ENCODE measurements at places on chromosomes 12 and 14.

GRCh38 chr14:31286456-31287293 lies 79.1 kb upstream of the HECTD1 start:
- DNase-seq = no peak

DNA sequence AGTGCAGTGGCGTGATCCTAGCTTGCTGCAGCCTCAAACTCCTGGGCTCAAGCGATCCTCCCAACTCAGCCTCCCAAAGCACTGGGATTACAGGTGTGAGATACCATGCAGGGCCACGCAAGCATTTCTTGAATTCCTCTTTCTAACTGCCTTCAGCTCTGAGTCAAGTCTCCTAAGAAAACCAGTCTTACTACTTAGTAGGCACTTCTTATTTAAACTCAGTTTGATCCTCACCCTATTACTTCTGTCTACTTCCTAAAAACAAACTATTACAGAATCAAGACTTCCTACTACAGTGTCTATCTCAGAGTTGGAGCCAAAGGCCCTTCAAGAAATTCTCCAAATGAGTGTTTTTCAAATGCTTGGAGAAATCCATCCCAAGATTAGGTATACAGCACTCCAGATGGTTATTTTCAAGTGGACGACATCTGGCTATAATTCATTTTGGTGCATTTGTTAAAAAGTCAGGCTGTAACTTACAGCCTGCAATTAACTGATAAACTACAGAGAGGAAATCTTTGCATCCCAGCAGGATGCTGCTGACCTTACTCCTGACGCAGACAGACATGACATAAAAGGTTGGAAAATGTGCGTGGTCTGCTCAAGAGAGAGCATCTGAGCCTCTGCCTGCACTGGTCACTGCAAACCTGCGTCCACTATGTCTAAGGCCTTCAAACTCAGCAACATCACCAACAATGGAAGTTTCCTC lies 34.7 kb downstream of the SSH1 start:
- no peak for DNase-seq

- no peak for DNase-seq
Observed at GRCh38 chr12:32116897-32117296, 10.2 kb downstream of the BICD1 start.

DNA sequence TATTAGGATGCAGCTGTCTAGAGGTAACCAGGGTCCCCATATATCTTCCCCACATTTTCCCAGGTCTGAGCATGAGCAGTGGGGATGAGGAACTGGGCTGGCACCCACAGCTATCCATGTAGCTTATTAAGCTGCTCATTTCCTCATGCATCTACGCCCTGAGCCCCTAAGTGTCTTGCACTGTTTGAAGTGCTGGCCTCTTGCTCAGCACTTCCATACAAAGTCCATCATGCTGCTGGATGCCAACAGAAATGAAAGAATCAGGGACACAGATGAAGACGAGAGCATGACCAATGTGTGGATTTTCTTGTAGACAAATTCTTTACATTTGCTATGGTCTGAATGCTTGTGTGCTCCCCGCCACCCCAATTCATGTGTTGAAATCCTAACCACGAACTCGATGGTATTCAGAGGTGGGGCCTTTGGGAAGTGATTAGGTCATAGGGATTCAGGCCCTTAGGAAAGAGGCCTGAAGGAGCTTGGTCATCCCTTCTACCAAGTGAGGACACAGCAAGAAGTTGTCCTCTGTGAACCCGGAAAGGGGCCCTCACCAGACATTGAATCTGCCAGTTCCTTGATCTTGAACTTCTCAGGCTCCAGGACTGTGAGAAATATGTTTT lies 54.5 kb downstream of the C12orf75 start:
- no peak for DNase-seq

DNA sequence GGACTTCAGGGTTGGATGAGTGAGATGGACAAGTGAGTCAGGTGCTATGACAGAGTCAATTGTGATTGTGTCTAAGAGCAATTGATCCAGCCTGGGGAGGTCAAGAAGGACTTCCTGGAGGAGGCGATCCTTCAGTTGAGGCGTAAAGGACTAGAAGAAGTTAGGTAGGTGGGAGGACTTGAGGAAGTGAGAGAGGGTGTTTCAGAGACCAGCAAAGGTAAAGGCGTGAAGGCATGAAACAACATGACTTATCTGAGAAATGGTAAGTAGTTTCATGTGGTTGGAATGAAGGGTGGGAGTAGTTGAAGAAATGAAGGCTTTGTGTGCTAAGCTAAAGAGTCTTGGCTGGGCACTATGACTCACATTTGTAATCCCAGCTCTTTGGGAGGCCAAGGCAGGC lies 48.9 kb upstream of the PPP1CC start:
- no peak for DNase-seq

GRCh38 chr12:25207846-25208245 lies 12.8 kb downstream of the ETFRF1 start:
- DNase-seq = no peak

DNA sequence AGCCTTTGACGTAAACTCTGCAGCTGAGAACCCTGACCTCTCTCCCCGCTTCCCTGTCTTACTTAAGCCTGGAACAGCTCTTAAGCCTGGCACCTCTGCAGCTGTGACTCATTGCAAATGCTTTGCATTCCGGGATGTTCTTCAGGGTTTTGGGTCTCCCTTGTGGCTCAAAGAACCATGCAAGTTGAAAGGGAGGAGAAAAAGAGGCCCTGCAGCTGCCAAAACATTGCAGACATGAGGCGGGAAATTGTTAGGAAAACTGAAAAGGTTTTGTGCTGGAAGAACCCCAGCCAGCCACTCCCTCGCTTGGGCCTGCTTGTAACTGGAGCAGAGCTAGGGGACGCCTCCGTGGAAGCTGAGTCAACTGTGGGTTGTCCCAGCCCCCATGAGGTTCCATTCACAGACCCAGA lies 60.2 kb upstream of the FERMT2 start:
- peak; percentile 94 for DNase-seq

- no peak for DNase-seq
Observed at GRCh38 chr12:14999695-15000365, 27.0 kb downstream of the PDE6H start.

GRCh38 chr14:105486974-105487448 lies 325 bp downstream of the CRIP1 start:
- DNase-seq = peak; percentile 96

DNA sequence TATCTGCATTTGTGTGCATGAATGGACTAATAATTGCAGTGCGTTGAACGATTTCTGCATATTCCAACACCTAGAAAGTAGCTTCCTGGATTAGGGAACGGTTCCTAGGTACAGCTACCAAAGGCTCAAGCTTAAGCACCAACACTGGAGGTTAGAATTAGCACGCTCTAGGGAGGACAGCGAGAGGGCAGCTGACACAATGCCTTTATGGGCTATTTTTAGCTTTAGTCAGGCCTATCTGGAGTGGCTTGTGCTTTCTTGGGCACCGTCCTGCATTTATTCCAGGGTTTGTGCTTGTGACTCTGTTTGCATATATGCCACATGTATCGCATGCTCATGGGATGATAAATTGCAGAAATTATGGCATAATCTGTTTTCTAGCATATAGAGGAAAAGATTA lies 13.7 kb downstream of the ETV6 start:
- DNase-seq = no peak

DNA sequence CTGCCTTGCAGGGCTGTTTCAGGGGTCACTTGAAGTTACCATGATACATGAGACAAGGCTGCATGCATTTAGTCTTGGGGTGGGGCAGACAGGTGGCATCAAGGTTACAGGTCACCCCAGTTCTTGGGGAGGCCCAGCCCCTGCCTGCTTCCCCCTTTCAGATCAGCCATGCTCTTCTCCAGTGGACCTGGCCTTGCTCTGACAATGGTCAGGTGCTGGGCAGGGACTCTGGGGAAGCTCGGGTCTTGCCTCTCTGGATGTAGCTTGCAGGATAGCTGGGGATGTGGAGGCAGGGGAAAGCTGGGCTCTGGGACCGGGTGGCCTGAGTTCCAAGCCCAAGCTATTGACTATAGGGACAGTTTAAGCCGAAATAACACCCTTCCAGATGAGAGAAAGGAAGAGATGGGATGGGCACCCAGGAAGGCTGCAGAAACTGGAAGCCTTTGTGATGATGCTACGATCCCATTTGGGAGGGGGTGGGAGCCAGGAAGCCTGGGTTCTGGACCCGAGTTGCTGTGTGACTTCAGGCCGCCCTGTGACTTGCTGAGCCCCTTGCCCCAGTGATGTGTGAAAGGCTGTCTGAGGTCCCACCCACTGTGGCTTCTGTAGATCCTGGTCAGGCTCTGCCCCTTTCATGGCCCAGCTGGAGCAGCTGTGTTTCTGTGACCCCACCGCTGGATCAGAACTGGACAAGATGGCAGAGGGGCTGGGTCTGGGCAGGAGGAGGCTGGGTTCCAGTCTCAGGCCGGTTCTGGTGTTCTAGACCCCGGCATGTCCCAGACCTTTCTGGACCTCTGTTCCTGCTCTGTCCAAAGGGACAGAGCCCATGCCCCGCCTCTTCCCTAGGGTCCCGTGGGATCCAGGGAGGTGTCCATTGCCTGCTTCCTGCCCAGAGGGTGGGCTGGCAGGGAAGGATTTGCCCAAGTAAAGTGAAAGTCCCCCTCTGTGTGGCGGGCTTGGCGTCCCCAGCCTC lies 2.1 kb downstream of the TNFAIP2 start:
- DNase-seq = no peak

GRCh38 chr12:104427547-104427938 lies 29.2 kb upstream of the CHST11 start:
- no peak for DNase-seq

DNA sequence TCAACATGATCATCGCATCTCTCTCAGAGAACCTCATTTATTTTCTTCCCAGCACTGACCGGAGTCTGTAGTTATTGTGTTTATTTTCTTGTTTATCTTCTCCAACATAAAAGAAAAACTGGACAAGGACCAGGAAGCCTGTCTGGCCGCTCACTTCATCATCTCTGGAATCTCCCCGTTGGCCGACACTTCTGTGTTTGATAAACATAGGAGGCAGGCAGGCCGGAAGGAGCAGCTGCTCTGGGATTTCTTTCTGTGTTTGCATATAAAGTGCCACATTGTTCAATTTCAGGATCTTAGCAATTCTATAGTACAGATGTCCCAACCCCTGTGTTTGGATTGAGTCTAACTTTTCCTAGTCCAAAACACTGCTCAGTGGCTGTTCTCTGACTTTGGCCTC lies 53.3 kb downstream of the ACACB start:
- DNase-seq = no peak

DNA sequence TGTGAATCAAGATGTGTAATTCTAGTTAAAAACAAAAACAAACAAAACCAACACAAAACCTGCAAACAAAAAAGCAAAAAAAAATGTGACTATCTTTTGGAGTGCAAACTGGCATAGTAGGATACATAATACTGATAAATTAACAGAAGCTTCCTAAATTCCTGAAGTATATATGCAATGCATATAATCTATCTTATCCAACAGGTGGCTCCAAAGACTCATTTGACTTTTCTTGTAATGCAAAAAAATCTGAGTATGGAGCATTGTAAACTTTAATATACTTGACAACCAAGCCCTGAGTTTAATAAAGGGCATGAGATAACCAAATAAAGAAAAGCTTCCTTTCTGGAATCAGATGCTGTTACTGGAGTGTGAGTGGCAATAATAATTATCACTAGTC lies 1003.6 kb downstream of the FSCB start:
- DNase-seq = no peak

DNA sequence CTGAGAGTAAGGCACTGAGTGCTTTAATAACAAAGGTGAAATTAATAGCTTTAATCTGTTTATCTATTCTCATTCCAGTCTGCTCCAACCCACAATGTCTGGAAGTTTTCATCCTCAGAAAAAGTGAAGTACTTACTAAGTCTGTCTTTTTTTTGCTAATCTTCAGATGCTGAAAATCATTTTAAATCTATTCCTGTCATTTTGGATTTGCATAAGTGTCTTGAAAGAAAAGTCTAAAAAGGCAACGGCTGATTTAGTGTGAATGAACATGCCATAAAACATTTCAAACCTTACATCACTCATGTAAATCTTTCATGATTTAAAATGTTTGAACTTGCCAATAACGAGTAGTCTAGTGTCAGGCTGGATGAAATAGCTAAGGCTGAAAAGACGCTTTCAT lies 685.6 kb downstream of the RPS29 start:
- DNase-seq = no peak

DNA sequence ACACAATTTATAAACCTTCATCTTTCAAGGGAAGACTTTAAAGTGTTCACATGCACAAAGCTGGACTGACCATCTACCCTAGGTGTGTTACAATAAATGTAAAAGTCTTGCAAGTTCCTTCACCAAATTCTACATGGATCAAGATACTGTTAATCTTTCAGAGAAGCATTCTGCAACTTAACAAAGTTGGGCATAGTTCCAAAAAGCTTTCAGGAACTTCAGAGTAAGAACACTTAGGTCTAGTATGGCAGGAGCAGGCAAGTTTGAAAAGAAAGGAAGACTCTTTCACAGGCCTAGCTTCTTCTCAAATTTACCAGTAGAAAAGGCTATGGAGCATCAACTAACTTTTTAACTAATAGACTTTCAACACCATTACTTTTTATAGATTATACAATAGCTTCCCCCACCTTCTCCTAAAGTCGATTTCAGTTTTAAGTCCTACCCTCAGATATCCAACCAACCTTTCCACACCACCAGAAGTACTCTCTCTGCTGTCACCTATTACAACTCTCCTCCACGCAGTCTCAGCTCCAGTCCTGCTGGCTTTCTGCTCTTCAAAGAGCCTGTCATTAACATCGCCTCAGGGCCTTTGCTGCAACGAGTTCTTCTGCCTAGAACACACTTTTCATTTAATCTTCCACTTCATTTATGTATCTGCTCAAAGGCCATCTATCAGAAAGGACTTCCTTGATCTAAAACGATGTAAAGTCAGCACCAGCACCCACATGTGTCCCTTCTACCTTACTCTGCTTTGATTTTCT lies 333.9 kb downstream of the CEP128 start:
- no peak for DNase-seq

DNA sequence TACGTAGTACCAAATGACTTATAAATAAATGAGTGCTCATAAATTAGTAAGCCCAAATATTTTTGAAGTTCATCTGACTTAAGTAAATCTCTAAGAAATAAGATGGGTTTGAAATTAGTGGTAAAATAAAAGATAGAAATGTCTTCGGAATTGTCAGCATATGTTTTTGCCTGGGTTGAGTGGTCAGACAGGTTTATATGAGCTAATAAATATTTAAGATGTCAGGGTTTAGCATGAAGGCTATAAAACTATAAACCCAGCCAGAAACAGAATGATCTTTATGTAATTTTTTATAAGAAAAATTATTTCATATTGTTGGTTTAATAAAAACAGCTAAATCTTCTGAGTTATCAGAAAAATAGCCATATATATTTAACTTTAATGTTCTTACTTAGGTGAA lies 37.3 kb downstream of the JAG2 start:
- no peak for DNase-seq

GRCh38 chr14:57660208-57660607 lies 166.6 kb upstream of the CCDC198 start:
- no peak for DNase-seq
